Kidney capillary endothelial cell (primary cell): ENCODE measurements at places on chromosomes 7 and 10.

DNA sequence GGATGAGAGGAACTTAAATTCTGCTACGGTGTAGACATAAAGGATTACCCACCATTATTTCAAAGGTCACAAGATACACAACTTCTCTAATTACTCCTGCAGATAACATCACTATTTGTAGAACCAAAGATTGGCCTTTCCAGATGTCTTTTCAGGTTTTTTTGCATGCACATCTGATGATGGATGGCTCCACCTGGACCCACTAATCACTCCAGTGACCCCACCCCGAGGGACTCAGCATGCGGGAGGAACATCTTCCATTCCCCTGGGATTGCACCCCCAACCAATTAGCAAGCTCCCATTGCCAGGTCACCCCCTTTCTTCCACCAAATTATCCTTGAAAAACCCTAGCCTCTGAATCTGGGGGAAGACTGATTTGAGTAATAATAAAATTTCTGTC lies 608.9 kb downstream of the CNTNAP2 start:
- no peak for DNase-seq

DNA sequence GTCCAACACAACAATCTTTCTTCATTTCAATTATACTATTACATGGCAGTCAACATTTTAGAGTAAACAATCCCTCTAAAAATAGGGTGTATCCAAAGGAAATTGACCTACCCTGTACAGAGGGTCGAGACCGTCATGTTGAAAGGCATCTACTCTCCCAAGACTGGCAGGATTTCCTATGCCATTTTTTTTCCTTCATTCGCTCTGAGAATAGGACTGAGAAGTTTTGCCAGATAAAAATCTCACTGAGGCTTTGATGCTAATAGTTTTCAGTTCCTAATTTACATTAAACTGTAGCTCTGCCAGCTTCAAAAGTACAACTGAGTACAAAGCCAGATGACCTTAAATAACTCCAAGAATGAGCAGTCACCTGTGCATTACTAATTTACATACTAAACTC lies 84.5 kb upstream of the SEMA3C start:
- no peak for DNase-seq

DNA sequence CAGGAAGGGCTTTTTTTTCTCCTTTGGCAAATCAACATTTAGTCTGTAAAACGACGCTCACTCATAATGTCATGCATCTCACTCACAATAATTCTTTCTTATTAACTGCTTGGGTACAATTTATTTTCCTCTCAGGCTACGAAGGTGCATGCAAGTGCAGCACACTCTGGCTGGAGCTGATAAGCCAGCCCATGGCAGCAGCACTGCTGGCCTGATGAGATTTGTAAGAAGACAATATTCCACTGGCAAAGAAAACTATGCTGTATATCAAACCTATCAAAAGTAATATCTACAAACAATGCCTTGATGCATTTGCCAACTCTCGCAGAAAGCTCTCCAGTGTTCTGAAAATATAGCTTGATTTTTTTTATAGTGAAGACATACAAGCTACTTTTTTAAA lies 170.0 kb upstream of the PHF14 start:
- no peak for DNase-seq

DNA sequence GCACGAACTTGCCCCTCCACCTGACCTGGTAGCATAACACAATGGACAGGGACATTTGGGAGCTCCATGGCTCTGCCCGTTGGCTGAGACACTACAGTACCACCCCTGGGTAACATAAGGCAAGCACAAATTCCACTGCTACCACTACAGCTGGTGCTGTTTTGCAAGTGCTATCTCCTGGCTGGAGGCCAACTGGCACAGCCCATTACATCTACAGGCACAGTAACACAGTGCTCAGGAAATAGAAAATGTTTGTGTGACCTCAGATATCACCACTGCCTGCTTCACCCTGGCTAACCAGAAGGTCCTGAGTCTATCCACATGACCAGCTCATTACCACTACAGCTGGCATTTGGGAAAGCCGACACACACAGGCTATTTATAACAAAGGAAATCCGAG lies 631.1 kb upstream of the MBL2 start:
- DNase-seq: no peak

DNA sequence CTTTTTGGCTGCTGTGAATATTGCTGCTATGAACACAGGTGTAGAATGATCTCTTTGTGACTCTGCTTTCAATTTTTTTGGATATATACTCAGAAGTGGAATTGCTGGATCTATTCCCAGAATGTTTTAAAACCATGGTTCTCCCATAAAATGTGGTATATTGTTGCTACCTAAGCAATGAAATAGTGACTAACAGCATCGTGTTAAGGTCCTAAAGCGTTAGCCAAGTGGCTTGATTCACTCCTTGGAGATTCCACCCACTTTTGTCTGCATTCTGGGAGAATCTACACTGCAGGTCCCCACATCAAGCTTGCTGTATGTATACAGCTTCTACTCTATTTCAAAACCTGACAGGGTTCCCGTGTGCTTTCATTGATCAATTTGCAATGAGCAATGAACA lies 105.6 kb downstream of the CDK6 start:
- no peak for DNase-seq

- DNase-seq: peak; percentile 50
Measured at GRCh38 chr10:52566471-52567246, 205.9 kb downstream of the MBL2 start.

DNA sequence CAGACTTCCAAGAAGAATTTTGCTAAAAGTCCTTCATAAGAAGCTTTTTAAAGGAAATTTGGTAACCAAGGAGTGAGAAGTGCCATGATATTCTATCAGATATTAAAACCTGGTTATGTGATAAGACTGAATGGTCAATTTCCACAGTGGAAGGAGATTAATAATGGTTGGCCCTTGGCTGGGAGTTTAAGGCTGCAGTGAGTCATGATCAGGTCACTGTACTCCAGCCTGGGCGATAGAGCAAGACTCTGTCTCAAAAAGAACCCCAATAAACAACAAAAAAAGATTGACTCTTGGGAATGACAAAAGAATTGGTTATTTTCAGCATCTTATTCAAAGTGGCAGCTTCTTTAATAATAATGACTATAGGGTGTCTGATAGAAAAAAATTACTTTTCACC lies 37.2 kb downstream of the EXOC4 start:
- DNase-seq: no peak

DNA sequence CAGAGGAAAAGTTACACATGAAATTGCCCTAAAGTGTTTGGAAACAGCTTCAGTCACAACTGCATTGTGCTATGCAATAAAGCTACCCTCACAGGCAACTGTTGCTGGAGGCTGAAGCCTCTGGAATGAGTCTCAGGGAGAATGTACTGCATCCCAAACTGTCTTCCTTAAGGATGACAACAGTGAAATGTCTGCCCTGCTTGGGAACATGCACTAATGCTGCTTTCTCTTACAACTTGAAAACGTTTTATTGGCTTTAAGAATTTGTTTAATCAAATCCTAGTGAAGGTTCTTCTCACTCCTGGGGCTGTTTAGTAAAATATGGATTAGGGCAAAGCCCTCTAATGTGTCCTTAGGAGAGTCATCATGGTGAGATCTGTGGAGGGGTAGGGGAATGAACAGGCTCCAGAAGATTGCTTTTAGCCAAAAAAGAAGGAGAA lies 215.4 kb downstream of the TWIST1 start:
- no peak for DNase-seq

GRCh38 chr10:62740885-62741745 lies 63.4 kb upstream of the ADO start:
- DNase-seq: no peak

DNA sequence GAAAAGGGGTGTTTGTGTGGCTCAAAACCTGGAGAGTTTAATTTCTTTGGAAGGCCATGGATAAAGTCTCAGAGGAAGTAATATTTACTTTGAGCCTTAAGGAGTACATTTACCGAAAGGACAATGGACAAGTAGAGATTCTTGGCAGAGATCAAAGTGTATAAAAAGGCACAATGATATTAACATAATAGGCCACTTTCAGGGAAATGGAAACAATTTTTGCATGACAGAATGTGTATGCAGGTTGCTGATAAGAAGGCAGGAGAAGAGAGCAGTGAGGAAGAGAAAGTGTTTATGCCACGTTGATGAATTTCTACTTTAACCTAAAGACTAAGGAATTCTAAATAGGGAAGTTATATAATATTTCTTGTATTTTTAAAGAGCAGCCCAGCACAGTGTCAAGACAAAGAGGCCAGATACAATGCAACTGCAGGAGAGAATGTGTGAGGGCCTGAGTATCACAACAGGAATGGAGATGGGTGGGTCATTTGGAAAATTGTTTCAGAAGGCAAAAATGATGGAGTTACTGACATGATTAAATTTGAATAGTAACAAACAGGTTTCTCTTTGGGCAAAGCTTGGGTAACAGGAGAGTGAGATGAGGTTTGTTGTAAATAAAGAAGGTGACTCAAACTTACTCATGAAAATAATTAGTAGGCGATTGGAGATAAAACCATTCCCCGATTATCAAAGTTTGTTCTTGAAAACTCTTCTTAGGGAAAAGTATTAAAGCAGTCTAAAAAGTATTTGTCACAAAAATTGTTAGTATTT lies 84.1 kb downstream of the THSD7A start:
- no peak for DNase-seq

- peak; percentile 33 for DNase-seq
Measured at GRCh38 chr10:75395932-75396630, 5.5 kb downstream of the ZNF503 start.

DNA sequence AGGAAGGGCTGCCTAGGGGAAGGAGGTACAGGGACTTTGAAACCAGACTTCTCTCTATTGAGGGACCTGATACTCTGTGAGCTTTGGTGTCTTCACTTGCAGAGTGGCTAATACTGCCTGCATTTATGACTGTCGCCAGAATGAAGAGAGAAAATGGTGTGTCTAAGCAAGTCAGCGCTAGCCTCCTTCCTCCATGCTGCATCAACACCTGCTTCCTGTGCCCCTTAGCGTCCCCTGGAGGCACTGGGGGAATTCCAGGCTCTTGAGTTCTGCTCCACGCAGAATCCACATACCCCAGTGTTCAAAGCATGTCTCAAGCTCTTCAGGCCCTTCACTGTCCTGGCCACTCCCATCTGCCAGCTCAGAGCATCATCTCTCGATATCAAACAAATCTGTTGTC lies 140.5 kb downstream of the PKD1L1 start:
- no peak for DNase-seq

DNA sequence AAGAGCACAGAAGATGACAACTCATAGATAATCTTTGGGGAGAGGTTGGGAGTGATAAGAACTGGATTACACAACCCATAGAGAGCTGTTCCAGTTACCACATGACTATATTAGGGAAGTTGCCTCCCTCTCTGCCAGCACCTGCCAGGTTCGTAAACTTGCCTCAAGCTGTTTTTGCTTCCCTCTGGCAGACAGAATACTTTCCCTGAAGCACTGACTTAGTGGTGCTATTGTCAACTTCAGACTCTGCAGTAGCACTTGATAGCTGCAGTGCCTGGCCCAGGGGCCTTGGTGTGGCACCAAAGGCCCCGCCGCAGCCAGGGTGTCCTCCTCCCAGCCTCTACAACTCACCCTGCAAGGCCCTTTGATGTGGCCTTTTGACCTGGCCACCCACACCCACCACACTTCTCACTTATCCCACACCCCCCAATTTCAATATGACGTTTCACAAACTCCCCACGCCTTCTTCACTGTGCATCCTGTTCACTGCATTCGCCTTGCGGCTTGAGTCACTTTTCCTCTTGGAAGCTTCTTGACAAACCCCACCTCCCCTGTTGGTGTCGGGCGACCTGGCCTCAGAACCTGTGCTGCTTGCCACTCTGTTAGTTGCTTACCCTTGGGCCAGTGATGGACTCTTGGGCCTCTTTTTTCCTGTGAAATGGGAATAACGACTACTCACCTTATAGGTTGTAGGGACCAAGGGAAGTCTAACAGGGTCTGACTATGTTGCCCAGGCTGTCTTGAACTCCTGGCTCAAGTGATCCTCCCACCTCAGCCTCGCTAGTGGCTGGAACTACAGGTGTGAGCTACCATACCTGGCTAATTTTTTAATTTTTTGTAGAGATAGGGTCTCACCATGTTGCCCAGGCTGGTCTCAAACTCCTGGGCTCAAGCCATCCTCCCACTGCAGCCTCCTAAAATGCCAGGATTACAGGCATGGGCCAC lies 50.2 kb upstream of the PODXL start:
- DNase-seq: no peak

DNA sequence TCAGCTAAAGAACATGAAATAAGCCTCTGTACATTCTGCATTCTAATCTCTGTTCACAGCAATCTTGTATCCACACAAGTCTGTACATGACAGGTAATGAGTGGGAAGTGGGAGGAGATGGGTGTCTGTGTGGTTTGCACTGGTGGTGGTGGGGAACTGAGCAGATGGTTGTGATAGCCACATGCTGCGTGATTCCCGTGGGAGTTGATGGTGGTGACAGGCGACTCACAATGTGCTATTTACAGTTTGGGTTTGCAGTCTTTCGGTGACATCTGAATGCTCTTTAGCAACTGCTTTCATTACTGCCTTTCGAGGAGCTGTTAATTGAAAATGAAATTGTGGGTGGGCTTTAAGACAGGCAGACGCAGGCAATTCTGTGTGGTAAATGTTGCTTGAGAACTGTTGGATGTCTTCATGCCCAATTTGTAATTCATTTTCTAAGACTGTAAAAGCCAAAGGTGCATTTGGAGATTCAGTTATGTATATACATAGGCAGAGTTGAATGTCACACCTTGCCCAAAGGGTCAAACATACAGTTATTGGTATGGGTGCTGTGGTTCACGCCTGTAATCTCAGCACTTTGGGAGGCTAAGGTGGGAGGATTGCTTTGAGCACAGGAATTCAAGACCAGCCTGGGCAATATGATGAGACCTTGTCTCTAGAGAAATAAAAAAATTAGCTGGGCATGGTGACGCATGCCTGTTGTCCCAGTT lies 308.2 kb downstream of the AUTS2 start:
- DNase-seq: no peak

DNA sequence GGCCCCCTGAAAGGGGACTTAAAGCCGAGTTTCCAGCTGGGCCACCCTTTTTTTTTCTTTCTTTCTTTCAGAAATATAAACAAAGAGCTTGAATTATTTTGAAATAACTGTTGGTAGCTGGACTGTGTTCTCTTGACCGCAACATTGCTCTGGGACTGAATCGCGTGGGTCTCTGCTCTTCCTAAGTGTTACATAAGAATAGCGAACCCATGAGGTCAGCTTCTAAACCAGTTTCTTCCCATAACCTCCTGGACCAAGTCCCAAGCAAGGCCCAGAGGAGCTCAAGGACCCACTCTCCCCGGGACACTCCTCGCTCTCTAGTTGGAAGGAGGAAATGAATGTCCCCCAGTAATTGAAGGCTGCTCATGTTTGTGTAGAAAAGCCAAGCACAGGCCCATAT lies 91.1 kb downstream of the CXCL12 start:
- no peak for DNase-seq
